ENCODE measurements at places on chromosomes 2 and 18. TPM values are rescaled to one million over a fixed set of nuclear protein-coding genes. Genes with fewer than 3 reads are reported as not detected.

Gene SLC8A1
- total RNA-seq, result 29.9 TPM

Gene GLB1L
- total RNA-seq, result 11.9 TPM

Gene PROM2
- 16.4 TPM for total RNA-seq

Gene SLC30A3
- 0.64 TPM for total RNA-seq

Gene TMEM163
- 48.4 TPM for total RNA-seq

Gene TMEM37
- total RNA-seq, result 15.3 TPM

Gene REEP1
- total RNA-seq, result 8.0 TPM

Gene GKN1
- total RNA-seq, result not detected

Gene NETO1
- total RNA-seq, result not detected

Gene MYO7B
- 0.61 TPM for total RNA-seq

Gene PCARE
- 0.23 TPM for total RNA-seq

Gene ALK
- total RNA-seq, result 0.70 TPM

Gene ANKRD29
- 23.1 TPM for total RNA-seq

- peaks cover 10% of the 10 kb centered on the region for H3K4me1 ChIP-seq
- H3K27me3 ChIP-seq, result no peaks in the 10 kb centered on the region
- no peak overlapping the region for H3K27ac ChIP-seq
- H3K36me3 ChIP-seq, result no peaks in the 10 kb centered on the region
- no peak for DNase-seq
Measured at GRCh38 chr2:128441341-128442052, 122.8 kb upstream of the HS6ST1 start.

DNA sequence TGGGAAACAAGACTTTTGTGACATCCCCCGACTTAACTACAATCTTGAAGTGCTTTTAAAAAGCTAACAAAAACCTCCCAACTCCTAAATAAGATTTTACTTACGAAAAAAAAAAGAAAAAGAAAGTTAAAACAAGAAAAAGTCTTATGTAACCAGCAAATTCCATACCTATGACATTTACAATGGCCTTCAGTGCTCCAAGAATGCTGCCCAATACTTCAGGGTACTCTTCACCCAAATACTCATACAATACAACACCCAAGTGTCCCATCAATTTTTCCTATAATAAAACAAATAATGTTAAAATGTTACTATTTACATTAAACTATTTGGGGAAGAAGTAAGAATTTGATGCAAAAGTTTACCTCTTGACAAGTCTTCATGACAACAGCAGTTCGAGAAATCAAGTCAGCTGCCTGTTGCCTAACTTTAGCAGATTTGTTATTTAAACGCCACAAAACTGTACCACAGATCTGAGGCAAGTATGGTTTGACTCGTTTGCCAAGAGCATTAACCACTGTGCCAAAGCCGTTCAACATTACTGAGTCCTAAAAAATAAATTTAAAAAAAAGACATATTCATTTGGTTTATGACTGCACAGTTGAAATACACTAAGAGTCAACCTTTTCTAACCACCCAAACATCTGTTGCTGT lies 34.8 kb downstream of the SF3B1 start:
- no peak overlapping the region for H3K27ac ChIP-seq
- no peak overlapping the region for H3K4me3 ChIP-seq
- no peaks in the 10 kb centered on the region for H3K27me3 ChIP-seq
- H3K36me3 ChIP-seq, result peaks cover 100% of the 10 kb centered on the region

- no peaks in the 10 kb centered on the region for H3K27me3 ChIP-seq
- DNase-seq, result peak; percentile 33
- no peaks in the 10 kb centered on the region for H3K36me3 ChIP-seq
- H3K4me3 ChIP-seq, result no peak overlapping the region
- H3K27ac ChIP-seq, result no peak overlapping the region
Measured at GRCh38 chr2:234690569-234691213, 193.8 kb upstream of the ARL4C start.

DNA sequence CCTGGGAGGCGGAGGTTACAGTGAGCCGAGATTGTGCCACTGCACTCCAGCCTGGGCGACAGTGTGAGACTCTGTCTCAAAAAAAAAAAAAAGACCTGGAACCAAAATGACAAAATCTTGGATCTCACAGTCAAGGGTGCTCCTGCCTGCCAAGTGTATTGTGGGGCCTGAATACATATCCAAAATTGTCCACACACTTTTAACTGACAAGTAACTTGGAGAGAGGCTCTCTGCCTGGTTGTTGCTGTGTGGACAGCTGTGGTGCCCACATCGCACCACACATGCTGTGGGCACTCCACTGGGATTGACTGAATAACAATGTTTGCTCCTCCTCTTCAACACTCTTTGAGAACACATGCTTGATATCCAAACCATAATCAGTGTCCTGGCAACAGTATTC lies 117.6 kb upstream of the REV1 start:
- H3K27me3 ChIP-seq, result no peaks in the 10 kb centered on the region
- H3K4me1 ChIP-seq, result no peaks in the 10 kb centered on the region
- H3K36me3 ChIP-seq, result no peaks in the 10 kb centered on the region

DNA sequence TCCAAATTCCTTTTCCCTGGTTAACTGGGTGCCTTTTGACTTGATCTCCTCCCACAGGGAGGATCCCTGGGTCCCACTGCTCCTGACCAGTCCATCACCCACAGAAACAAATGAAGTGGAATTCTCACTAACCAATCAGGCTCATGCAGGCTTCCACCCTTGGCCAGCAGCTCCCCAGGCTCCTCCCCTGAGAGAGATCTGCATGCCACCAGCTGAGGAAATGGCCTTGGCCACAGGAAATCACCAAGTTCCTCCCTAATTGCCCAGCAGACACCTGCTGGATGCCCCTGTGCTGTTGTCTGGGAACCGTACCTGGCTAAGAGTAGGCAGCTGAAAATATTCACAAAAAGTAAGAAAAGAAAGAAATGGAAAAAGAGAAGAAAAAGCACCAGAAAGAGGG lies 207.4 kb downstream of the NCK2 start:
- no peaks in the 10 kb centered on the region for H3K4me1 ChIP-seq
- no peaks in the 10 kb centered on the region for H3K36me3 ChIP-seq
- no peak overlapping the region for H3K4me3 ChIP-seq
- no peaks in the 10 kb centered on the region for H3K27me3 ChIP-seq

DNA sequence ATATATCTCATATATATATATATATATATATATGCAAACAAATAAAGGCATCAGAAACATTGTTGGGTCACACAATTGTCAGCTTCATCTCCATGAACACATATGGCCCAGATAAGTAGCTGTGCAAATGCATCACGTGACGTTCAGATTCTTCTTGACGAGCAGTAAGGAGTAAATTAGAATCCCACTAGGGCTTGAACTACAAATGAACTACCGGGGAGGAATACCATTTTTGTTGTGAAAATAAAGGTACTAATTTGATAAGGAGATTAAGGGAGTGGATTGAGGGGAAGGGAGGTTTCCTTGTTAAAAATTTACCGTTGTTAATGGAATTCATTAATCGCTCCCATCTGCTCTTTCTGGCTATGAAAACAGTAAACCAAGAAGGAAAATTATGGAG lies 186.5 kb upstream of the COPS8 start:
- DNase-seq, result no peak
- H3K27me3 ChIP-seq, result peaks cover 5% of the 10 kb centered on the region
- no peaks in the 10 kb centered on the region for H3K36me3 ChIP-seq
- H3K27ac ChIP-seq, result no peak overlapping the region

DNA sequence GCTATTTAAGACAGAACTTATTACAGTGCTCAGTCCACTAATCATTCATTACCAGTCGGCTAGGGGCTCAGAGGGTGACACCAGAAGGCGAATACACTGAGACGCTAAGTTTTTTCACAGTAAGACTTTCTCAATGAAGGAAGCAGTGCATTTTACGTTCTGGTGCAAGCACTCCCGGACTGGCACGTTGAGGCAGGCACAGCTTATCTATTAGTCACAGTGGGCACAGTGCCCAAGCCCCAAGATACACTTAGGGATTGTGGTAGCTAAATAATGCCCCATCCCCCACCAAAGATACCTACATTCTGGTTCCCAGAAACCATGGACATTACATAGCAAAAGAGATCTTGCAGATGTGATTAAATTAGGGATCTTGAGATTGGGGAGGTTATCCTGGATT lies 32.6 kb upstream of the BCL11A start:
- DNase-seq, result no peak
- H3K4me1 ChIP-seq, result peaks cover 10% of the 10 kb centered on the region
- H3K36me3 ChIP-seq, result no peaks in the 10 kb centered on the region
- H3K27ac ChIP-seq, result no peak overlapping the region
- peaks cover 33% of the 10 kb centered on the region for H3K27me3 ChIP-seq

- peaks cover 66% of the 10 kb centered on the region for H3K4me1 ChIP-seq
- H3K36me3 ChIP-seq, result peaks cover 3% of the 10 kb centered on the region
- peak overlapping the region; percentile 57 for H3K27ac ChIP-seq
- no peak overlapping the region for H3K4me3 ChIP-seq
- no peaks in the 10 kb centered on the region for H3K27me3 ChIP-seq
Measured at GRCh38 chr2:47869859-47870595, 36.3 kb downstream of the FBXO11 start.

DNA sequence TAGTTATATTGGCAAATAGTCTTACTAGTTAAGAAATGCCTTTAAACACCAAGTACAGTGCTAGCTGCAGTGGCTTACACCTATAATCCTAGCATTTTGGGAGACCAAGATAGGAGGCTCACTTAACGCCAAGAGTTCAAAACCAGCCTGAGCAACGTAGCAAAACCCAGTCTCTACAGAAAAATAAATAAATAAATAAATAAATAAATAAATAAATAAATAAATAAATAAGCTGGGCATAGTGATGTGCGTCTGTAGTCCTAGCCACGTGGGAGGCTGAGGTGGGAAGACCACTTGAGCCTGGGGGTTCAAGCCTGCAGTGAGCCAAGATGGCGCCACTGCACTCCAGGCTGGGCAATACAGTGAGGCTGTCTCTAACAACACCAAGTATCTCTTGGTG lies 158.6 kb upstream of the ALPP start:
- no peaks in the 10 kb centered on the region for H3K27me3 ChIP-seq
- no peak overlapping the region for H3K4me3 ChIP-seq
- no peak overlapping the region for H3K27ac ChIP-seq
- no peaks in the 10 kb centered on the region for H3K36me3 ChIP-seq
- no peaks in the 10 kb centered on the region for H3K4me1 ChIP-seq

DNA sequence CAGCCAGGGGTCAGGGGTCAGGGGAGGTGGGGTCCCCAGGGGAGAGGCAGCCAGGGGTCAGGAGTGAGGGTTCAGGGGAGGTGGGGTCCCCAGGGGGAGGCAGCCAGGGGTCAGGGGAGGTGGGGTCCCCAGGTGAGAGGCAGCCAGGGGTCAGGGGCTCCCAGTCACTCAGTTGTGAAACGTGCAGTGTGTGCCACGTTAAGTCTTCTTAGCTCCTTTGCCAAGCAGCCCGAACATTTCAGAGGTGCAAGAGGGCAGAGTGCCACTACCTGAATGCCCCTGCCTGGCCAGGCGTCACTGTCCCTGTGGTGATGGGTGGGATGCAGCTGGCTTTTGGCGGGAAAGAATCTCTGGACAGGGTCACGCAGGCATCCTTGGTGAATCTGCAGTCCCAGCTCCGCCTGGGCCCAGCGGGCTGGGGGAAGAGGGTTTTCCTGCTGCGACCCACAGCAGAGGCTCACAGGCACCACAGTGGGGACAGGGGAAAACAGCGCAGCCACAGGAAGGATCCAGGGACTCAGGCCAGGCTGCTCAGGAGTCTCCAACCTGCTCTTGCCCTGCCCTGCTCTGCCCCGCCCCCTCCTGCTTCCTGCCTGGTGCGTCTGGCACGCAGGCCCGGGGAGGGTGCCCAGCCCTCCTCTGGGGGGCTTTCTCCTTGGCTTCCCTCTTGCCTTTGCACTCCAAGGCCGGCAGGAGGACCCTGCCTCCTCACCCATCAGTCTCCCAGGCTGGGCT lies 188.3 kb downstream of the TWIST2 start:
- no peak overlapping the region for H3K4me3 ChIP-seq
- no peaks in the 10 kb centered on the region for H3K36me3 ChIP-seq
- H3K4me1 ChIP-seq, result no peaks in the 10 kb centered on the region
- H3K27me3 ChIP-seq, result no peaks in the 10 kb centered on the region
- DNase-seq, result peak; percentile 22

DNA sequence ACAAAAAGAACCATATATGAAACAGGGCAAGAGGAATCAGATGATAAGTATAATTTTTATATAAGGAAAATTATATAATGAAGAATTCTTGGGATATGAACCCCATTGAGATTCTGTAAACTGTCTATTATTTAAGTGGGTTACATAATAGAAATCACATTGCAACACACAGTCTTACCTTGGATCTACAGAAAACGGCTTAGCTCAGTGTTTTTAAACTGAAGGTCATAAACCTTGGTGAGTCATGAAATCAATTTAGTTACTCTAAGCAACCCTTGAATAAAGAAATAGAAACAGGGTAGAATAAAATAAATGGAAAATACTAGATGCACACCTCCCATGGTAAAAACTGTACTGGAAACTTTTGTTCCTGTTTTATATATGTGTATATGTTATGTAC lies 50.7 kb downstream of the METTL8 start:
- H3K4me3 ChIP-seq, result no peak overlapping the region
- no peaks in the 10 kb centered on the region for H3K36me3 ChIP-seq
- no peaks in the 10 kb centered on the region for H3K4me1 ChIP-seq
- DNase-seq, result no peak

- H3K27me3 ChIP-seq, result no peaks in the 10 kb centered on the region
- H3K4me3 ChIP-seq, result no peak overlapping the region
- H3K4me1 ChIP-seq, result peaks cover 46% of the 10 kb centered on the region
- no peak for DNase-seq
- H3K36me3 ChIP-seq, result no peaks in the 10 kb centered on the region
Measured at GRCh38 chr18:9081940-9082339, 20.6 kb upstream of the NDUFV2 start.

- H3K27ac ChIP-seq, result no peak overlapping the region
- H3K27me3 ChIP-seq, result no peaks in the 10 kb centered on the region
- DNase-seq, result no peak
- H3K4me3 ChIP-seq, result no peak overlapping the region
- no peaks in the 10 kb centered on the region for H3K4me1 ChIP-seq
Measured at GRCh38 chr18:70377317-70377799, 88.5 kb downstream of the SOCS6 start.

- DNase-seq, result no peak
- H3K36me3 ChIP-seq, result no peaks in the 10 kb centered on the region
- no peak overlapping the region for H3K27ac ChIP-seq
- H3K4me3 ChIP-seq, result no peak overlapping the region
- no peaks in the 10 kb centered on the region for H3K27me3 ChIP-seq
Measured at GRCh38 chr2:44267269-44267795, 7.9 kb upstream of the SLC3A1 start.

- H3K27me3 ChIP-seq, result no peaks in the 10 kb centered on the region
- H3K36me3 ChIP-seq, result no peaks in the 10 kb centered on the region
- H3K27ac ChIP-seq, result no peak overlapping the region
- H3K4me1 ChIP-seq, result no peaks in the 10 kb centered on the region
- no peak for DNase-seq
Measured at GRCh38 chr18:68484241-68484640, 230.7 kb downstream of the TMX3 start.

DNA sequence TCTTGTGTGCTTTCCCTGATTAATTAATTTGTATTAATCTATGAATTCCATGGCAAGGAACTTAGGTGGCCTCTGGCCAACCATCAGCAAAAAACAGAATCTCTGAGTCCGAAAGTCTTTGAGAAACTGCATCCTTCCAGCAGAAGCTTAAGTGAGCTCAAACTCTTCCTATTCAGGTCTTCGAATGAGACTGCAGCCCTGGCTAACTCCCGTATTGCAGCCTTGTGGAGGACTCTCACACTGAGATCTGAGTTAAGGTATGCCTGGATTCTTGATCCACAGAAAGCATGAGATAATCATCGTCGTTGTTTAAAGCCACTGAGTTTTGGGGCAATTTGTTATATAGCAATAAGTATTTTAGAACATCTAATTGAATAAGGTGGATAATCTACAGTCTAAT lies 1143.9 kb upstream of the NXPH2 start:
- no peak overlapping the region for H3K27ac ChIP-seq
- H3K4me3 ChIP-seq, result no peak overlapping the region
- no peaks in the 10 kb centered on the region for H3K27me3 ChIP-seq

- no peak for DNase-seq
- no peaks in the 10 kb centered on the region for H3K4me1 ChIP-seq
- H3K27me3 ChIP-seq, result no peaks in the 10 kb centered on the region
- no peaks in the 10 kb centered on the region for H3K36me3 ChIP-seq
- no peak overlapping the region for H3K27ac ChIP-seq
Measured at GRCh38 chr2:28507796-28508764, 12.2 kb downstream of the PLB1 start.

Measured in left lung (tissue), 14 donors.